ENCODE measurements at places on chromosomes 1 and 21.

GRCh38 chr21:45302082-45303061 is 14.7 kb upstream of the POFUT2 start:
- no peak for DNase-seq

DNA sequence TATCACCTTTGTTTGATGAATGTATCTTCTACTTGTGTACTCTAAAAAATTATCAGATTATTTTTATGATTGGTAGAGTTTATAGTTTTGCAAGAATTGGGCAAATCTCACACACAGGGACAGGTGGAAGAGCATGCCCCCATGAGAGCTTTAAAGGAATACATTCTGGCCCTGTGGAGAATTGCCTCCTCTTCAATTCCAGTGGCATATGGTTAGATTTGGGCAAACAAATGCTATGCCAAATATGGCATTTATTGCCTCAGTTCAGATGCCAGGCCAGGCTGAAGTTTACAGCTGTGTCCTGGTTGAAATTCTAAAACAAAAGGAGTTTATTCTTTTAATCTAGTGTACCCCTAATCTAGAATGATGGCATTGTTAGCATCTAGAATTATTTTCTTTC is 162.4 kb upstream of the CACYBP start:
- DNase-seq, result no peak

DNA sequence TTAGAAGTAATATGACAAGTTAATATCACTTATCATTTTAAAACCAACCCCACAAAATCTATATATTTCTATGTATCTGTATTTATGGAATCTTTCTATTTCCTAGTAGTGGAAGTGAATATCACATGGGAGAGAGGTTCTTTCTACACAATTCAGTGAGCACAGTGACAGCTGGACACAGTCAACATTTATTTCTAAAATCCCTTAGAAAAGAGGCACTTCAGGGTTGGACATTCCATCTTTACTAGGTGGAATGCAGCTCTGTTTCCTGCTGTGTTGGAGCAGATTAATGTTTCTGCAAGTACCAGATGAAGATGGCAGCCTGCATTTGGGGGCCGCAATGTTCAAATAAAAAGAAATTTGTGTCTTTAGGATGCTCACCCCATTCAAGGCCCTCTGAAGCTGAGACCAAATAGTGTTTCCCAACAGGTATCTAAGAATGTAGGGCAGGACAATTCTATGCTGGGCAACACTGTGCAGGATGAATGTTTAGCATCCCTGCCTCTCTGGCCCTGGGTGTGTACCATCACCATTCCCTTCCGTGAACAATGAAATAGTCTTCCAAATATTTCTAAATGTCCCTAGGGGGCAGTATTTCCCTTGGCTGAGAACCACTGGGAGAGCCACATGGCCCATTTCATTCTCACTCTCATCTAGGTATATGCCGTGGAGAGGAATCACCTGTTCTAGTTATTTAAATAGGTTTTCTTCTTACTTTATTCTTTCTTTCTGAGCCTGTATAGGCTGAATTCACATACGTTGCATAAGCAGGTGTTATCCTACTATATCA is 394.8 kb downstream of the PRDM2 start:
- no peak for DNase-seq

- DNase-seq, result no peak
Measured at GRCh38 chr1:197973206-197973605, 56.0 kb downstream of the LHX9 start.

GRCh38 chr1:116496380-116496779 is 74.4 kb downstream of the CD58 start:
- peak; percentile 68 for DNase-seq

DNA sequence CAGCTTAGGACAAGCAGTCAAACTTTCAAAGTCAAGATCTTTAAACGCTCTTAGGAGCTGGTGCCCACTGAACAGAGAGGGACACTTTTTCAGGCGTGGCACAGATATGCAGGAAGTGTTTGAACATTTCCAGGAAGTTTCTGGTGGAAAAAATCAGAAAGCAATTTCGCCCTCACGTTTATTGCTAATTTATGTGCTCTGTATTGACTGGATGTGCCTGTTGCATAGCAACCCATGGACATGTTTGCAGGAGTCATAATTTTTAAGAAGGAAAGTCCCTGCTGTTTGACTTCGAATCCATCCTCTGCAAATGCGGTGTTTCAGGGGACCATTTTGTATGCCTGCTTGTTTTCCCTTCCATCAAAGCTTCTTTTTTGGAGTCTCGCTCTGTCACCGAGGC is 239.9 kb upstream of the IRF2BP2 start:
- DNase-seq, result peak; percentile 22

DNA sequence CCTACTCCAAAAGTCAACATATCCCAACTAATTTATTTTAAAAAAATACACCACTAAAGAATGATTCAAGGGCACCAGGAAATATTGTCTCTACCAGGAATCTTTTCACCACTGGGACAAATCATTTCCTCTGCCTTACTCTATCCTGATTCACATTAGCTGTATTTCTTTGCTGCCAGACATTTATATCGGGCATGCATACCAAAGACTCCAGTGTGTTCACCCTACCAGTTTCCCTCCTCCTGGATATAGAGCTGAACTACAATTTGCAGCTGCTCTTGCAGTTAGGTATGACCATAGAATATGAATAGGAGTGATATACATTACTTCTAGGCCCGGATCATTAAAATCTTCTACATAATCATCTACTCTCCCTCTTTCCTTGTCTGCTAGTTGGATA is 7.6 kb downstream of the KCNJ6 start:
- no peak for DNase-seq

GRCh38 chr1:10078494-10078893 is 45.7 kb downstream of the UBE4B start:
- no peak for DNase-seq

- no peak for DNase-seq
Measured at GRCh38 chr1:30508611-30509010, 214.8 kb downstream of the MATN1 start.

DNA sequence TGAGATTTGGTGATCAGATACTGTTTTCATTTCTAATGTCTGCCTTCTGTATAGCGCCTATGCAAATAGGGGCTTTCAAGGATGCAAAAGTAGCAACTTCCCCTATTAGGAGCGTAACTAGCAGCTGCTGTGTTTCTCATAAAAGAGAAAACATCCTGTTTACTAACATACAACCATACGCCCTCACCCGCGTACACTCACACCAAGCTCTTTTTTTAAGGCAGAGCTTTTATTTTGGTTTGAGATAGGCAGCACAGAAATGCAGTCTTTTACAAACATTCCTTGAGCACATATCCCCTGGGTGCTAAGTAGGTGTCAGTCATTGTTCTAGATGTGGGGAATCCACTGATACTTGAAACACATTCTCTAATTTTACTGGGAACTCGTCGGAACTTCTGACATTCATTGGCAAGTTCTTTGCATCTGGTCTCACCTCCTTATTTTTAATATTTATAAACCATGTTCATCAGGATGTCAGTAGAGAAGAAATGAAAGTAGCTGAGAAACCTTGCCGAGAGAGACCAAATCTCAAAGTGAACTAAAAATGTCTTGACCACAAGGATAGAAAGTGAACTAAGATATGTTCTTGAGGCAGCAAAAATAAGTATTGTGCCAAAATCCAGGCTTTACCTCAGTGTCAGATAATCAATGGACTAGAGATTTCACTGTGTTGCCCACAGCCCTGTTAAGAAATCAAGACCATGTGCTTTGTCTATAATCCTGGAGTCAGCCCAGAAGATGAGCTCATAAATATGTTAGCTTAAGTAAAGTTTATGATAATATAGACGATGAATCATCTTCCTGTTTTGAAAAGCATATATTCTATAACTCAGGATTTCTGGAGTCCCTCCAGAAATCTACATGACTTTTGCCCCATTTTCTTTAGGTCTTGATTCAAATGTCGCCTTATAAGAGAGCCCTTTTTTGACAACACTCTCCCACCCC is 350.9 kb downstream of the ST6GALNAC3 start:
- peak; percentile 34 for DNase-seq

- DNase-seq, result no peak
Measured at GRCh38 chr1:155971910-155972809, 6.2 kb downstream of the ARHGEF2 start.

DNA sequence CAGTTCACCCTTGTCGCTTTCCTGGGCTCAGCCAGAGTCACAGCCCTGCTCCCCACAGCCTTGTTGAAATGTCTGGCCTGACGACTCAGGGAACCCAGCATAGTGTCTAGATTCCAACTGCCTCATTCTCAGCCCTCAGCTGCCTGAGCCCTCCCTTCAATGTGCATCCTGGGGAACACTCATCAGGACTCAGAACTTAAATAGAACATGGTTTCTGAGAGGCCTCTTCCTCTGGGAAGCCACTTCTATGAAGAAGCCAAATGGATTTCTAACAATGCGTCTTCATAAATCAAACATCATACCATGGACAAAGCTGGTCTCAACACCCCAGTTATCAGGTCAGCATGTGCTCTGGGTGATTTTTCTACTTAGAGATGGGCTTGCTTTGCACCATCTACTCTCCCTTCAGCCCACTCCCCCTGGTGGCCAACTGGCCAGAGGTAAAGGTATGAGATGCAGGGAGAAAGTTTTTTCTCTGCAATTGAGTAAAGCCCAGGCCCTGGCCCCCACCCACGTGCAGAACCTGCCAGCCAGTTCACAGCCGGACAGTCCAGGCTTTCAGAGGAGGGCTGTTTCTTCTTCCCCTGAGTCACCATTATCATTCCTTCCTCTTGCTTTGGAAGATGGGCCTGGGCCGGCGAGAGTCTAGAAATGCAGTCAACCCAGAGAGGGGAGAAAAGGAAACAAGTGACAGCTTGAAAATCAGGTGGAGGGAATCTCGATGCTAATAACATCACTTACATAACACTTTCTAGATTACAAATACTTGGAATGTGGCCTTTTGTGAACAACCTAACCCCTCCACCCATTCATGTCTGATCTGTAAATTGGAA is 32.1 kb downstream of the CD244 start:
- DNase-seq, result peak; percentile 34

DNA sequence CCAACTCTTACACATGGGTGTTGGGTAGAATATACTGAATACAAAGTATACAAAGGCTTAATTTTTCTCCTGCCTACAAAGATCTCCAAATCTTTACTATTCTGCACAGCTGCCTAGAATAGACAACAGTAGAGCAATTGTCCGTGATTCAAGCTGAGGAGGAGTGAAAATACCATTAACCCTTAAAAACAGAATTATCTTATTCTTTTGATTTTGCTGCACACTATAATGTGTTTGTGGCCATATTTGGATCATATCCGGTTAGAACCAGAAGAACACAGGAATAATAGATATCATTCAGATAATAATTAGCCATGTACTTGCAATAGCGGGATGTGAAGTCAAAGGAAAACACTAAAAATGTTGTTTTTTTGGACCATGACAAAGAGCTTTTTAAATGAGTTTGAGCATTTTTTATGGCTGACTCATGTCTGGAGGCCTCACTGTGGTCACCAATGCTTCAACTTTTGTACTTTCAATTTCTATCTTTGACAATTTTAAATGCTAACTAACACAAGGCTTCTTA is 197.6 kb upstream of the FOXD3 start:
- DNase-seq, result peak; percentile 76

DNA sequence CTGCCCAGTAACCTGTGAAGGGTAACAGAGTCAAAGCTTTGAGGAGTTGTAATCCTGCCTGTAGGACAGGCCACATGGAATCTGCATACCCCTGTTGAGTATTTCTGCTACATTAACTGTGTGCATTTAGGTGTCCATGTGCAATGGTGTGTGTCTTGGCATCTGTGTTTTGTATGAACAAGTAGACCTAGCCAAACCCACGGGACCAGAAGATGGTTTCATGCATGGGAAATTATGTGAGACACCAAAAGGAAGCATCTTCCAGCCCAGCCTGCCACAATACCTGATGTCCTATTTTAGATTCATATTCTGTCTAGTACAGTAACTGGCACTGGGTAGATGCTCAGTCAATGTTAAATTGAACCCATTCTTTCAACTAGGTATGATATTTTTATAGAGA is 70.8 kb upstream of the KCND3 start:
- DNase-seq, result no peak

DNA sequence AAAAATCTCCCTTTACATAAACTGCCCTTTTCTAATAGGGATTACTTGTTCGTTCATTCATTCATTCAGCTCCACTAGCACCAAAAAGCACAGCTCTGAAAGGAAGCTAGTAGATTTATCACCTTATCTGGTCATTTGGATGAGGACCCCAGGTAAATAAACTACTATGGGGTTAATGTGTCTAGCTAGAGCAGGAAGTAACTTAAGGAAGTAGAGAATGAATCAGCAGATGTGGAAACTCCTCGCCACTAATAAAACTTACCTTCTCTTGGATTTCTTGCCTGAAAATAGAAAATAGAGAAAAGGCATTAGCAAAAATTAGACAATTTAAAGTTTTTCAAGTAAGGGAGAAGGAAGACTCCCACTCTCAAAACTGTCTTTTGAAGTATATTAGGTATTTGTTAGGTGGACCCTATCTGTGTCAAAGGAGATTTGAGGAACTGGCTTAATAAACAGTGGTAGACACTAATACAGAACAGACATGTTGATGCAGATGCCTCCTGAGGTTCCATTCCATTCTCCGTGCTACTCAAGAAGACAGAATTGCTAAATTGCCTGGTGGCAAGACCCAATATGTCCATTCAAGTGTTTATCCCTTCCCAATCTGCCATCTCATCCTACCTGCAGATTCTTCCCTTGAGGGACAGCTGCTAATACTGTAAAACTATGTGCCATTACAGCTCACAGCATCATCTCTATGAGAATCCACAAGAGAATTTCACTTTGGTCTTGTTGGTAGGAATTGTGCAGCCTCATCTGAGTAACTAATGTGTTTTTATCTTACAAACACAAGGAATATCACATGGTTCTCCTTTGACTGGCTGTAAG is 14.9 kb downstream of the SELL start:
- no peak for DNase-seq

DNA sequence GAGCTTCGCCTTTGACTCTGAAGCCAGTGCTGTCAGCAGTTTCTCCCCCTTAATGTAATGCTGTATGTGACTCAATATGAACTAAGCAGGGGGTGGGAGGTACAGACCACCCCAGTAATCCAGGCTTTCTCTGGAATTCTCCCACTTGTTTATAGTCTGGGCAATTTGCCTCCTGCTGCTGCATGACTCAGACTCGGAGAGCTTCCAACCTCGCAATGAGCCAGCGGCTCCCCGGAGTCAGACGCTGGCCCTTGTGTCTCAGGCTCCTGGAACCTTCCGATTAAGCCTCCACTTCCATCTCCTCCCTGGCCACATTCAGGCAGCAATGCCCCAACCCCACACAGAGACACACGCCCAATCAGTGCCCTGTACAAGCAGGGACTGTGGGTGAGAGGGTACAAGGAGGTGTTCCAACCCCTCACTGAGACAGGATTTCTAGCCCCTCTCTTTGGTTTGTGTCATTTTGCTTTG is 471.7 kb upstream of the VAMP3 start:
- no peak for DNase-seq

- no peak for DNase-seq
Measured at GRCh38 chr1:101394041-101394440, 157.2 kb downstream of the S1PR1 start.

DNA sequence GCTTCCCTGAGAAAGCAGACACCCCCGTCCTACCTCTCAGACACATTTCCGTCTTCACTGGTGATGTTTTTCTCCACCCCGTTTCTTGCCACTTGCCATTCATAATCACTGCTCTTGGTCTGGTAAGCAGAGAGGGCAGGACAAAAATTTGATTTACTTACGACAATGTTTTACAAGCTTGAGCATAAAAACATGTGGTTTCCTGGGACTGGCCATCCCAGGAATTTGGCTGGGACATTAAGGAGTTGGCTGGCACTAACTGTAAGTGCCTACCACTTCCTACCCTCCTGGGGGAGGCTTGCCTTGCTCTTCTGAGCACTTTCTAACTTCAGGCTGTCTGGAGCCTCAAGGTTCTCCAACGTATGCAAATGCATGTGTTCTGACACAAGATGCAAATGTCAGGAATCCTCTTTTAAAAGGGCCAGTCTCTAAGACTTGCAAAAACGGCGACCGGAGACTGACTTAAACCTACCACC is 24.2 kb downstream of the ZBTB18 start:
- no peak for DNase-seq
